Hematopoietic multipotent progenitor cell (in vitro differentiated cells): ENCODE measurements at places on chromosomes 12 and 14.

DNA sequence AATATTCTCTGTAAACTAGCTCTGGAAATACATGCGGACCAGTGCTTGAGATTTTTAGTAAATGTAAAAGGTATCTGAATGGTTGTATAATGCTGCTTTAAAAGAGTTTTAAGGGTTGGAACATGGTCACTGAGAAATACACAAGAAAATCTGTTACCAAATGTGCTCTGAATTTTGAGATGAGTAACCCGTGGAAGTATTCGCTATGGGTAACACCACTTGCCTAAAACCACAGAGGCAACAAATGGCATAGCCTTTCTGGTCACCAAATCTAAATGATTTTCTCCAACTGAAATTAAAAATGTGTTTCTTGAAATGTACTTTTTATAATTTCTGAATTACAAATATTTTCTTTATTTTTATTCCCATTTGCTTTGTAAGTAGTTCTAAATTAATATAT is 745.7 kb downstream of the DIO2 start:
- no peak for DNase-seq

DNA sequence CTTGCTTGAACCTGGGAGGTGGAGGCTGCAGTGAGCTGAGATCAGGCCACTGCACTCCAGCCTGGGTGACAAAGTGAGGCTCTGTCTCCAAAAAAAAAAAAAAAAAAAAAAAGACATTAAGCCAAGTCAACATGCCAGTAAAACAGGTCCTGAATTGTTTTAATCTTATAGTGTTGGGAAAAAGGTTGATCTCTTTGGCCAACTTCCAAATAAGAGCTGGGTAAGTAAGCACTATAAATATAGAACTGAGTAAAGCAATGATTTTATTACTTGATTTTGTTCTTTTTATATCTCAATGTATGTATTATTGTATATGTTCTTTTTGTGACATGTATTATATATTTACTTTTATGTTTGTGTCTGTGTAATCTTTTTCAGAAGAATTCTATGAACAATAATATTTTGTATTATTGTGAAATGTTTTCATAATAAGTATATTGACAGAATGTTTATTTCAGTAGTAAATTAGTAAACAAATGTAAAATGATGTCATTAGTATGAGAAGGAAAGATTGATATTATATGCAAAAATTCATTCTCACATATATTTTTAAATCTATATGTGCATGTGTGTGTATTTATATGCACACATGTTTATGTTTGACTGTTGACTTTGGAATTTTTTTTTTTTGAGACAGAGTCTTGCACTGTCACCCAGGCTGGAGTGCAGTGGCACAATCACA is 9.6 kb upstream of the AKAP6 start:
- DNase-seq, result no peak

GRCh38 chr12:132474237-132474741 is 15.7 kb upstream of the FBRSL1 start:
- DNase-seq, result no peak

DNA sequence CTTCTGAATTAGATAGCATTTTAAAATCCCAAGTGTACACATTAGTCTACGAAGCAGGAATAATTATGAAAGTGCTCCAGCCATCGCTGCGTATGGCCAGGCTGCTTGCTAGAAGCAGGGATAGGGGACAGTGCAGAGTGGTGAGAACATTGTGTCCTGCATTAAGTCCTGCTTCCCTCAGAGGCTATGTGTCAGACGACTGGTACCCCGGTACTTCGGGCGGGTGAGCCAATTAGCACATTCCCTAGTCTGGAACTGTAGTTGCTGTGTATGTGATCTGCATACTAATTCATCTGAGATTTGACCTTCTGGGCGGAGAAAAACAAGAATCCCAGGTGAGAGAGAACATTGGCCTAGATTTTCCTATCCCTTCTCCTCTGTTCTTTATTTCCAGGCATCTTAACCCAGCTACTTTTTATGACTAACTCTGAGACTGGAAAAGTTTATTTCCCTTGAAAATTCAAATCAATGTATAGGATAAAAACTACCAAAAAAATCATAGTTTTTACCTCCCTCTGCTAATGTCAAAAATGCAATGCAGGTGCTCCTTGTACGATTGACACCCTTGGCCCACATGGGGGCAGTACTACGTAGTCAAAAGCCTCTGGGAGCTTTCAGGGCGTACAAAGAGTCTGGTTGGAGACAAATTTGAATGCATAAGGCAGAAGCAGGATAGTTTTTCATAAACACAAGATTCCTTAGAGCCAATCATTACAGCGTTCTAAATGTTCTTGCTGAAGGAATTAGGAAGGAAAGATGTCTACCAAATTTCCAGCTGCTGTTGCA is 764.3 kb downstream of the NOVA1 start:
- DNase-seq, result no peak

- DNase-seq, result no peak
These were observed 28.8 kb upstream of the HIGD1C start for GRCh38 chr12:50923361-50924130.

- DNase-seq, result no peak
These were observed 29.0 kb downstream of the NFKBIA start for GRCh38 chr14:35375558-35376025.

GRCh38 chr12:108126990-108127501 is 2.0 kb upstream of the WSCD2 start:
- DNase-seq, result no peak

GRCh38 chr12:116459011-116459875 is 99.9 kb upstream of the MAP1LC3B2 start:
- no peak for DNase-seq

GRCh38 chr14:61887628-61888027 is 125.4 kb downstream of the SNAPC1 start:
- DNase-seq, result no peak

DNA sequence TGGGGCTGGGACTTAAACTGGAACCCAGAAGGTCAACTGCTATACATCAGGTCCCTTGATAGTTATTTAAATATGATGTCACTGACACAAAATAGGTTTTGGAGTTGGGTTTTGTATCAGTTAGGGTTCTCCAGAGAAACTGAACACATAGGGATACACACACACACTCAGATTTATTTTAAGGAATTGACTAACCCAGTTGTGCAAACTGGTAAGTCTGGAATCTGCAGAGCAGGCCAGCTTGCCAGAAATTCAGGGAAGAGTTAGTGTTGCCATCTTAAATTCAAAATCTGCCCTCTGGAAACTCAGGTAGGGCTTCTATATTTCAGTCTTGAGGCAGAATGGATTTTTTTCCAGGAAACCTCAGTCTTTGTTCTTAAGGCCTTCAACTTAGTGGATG is 36.9 kb downstream of the MAPK1IP1L start:
- DNase-seq, result no peak

DNA sequence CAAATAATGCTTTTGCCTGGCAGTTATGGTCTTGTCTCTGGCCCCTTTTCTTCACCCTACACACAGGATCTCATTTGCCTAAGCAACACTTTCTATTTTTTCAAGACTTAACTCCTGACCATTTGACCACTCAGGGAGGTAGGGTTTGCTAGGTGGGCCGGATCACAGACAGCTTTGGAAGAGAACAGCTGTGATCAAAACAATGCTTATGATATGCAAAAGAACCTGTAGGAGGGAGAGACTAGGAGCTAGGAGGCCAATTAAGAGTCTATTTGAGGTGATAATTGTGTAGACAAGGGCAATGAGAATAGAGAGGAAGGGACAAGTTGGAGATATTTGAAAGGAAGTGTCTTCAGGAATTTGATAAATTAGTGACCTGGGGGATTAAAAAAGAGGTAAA is 12.3 kb upstream of the DACT1 start:
- DNase-seq, result no peak

DNA sequence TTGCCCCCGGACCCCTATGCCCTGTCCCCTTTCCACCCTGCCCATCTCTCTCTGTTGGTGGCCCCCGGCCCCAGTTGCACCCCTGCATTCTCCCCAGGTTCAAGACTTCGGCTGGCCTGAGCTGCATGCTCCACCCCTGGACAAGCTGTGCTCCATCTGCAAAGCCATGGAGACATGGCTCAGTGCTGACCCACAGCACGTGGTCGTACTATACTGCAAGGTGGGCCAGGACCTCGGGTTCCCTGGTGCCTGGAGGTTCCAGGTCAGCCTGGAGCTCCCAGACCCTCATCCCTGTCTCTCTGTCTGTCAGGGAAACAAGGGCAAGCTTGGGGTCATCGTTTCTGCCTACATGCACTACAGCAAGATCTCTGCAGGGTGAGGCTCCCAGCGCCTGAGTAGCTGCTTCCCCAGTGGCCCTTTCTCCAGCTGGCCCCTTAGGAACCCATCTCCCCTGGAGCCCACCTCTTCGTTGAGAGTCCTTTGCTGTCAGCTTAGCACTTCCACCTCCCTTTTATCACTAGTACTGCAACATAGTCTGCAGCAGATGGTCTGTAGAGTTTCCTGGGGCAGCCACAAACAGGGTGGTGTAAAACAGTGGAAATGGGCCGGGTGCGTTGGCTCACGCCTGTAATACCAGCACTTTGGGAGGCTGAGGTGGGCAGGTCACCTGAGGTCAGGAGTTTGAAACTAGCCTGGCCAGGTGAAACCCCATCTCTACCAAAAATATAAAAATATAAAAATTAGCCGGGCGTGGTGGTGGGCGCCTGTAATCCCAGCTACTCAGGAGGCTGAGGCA is 5.8 kb downstream of the TNS2 start:
- DNase-seq, result no peak

GRCh38 chr14:92503756-92504491 is 9.7 kb upstream of the RIN3 start:
- no peak for DNase-seq

DNA sequence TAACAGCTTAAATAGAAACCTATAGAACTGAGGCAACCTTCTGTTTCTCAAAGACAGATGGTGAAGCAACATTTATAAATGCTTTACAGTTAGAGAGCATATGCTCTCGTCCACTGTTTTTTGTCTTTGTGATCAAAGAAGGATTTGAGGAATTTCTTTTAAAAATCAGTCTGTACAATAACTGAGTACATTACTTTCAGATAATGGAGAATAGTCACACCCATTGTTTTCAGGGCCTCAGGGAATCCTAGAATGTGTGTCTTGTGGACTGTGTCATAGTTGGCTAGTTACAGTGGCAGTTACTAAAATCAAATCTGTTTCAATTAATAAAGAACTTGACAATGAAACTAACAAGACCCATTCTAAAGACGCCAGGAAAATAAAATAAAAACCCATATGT is 107.9 kb downstream of the PRKCH start:
- no peak for DNase-seq
